Fibroblast of skin of right quadriceps (primary cell): ENCODE measurements at places on chromosomes 2 and 18.

- no peak for DNase-seq
Measured at GRCh38 chr2:166090908-166091307, 36.9 kb downstream of the SCN1A start.

DNA sequence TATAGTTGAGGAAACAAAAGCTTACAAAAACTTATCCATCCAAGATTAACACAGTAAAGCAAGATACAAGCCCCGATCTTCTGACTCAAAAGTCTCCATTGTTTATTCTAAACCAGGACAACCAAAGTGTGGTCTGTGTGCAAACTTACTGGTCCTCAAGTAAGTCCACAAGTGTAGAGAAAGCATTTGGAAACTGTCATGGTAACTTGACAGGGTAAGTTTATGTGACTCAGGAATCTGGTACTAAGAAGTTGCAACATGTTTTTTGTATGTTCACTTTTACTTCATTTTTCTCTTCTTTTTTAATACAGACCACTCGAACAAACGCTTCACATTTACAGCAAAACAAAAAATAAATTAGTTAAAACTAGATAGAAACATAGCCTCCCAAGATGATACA lies 9.4 kb downstream of the MBD2 start:
- DNase-seq: peak; percentile 17

GRCh38 chr2:85401844-85402243 lies 8.3 kb downstream of the CAPG start:
- DNase-seq: no peak

DNA sequence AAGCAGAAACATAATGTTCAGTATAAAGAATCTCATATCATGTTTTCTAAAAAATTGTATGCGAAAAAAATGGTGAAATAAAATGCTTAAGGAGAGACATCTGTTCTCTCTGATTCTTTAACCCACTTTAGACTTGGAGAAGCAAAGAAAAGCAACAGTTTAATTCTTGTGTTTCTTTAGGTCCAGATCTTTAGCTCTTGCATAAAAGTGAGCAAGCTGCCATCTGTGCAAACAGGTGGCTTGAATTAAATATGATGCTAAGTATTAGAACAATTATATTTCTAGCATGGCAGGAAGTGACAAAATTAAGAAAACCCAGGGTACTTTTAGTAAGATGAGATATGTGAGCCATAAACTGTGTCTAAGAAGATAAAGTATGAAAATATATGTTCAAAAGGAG lies 1038.3 kb downstream of the DPP10 start:
- no peak for DNase-seq

- DNase-seq: peak; percentile 33
Measured at GRCh38 chr18:5772306-5773105, 122.8 kb downstream of the TMEM200C start.

- peak; percentile 32 for DNase-seq
Measured at GRCh38 chr2:63590626-63591408, 2.1 kb downstream of the MDH1 start.

GRCh38 chr2:154229966-154230365 lies 358.2 kb downstream of the GALNT13 start:
- DNase-seq: no peak

- no peak for DNase-seq
Measured at GRCh38 chr18:44410740-44411139, 269.9 kb upstream of the SETBP1 start.

- DNase-seq: peak; percentile 22
Measured at GRCh38 chr2:232523682-232524597, 2.0 kb upstream of the CHRND start.

DNA sequence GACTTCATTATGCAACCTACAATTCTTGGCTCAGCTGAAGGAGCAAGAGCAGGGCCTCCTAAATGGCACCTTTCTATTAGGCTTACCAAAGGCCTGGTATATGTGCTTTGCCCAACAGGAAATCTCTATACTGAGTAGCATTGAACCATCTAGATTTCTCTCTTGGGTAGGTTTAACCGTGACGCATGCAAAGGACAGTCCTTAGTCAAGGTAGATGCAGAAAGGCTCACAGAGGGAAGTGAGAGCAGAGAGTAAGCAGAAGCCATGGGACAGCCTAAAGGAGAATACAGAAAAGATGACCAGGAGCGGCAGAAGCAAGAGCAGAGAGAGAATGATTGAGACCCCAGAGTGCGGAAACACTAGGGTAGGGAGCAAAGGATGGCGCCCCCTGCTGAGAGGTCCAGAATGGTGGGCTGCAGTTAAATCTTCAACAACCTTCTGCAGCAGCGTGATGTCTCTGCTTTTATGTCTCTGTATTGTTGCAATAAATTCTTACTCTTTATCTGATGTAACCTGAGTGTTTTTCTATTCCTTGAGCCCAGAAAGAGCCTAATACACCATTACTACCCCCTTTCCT lies 4.7 kb upstream of the OSBPL1A start:
- DNase-seq: no peak
